ENCODE measurements at places on chromosomes 11 and 22.

- DNase-seq: no peak
Measured at GRCh38 chr11:92916299-92916698, 53.2 kb upstream of the MTNR1B start.

- no peak for DNase-seq
Measured at GRCh38 chr11:3904228-3904627, 48.8 kb downstream of the STIM1 start.

- DNase-seq: no peak
Measured at GRCh38 chr22:36840106-36840505, 20.7 kb upstream of the NCF4 start.

- no peak for DNase-seq
Measured at GRCh38 chr22:50190941-50191741, 5.4 kb downstream of the TRABD start.

DNA sequence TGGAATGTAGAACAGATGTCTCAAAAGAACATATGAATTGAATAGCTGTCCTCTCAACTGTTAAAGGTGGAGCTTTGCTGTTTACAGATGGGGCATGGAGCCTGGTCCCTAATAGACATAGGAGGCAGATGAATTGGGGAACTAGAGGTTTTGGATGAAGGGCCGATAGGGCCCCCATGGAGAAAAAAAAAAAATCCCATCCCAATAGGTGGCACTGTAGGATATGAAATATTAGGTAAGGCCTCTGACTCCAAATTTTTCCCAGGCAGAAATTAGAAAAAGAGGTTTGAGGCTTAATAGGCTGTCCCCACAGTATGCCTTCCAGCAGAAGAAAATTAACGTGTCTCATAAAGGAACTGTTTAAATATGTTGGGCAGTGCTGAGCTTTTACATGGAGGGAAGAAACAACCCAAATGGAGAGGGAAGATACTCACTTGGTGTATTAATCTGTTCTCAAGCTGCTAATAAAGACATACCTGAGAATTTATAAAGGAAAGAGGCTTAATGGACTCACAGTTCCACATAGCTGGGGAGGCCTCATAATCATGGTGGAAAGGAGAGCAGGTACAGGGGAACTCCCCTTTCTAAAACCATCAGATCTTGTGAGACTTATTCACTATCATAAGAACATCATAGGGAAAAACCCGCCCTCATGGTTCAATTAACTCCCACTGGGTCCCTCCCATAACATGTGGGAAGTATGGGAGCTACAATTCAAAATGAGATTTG is 30.1 kb upstream of the TMEM45B start:
- DNase-seq: no peak

- no peak for DNase-seq
Measured at GRCh38 chr11:125132596-125132995, 21.2 kb upstream of the TMEM218 start.

Measured in NCI-H1417 treated with DMSO at 0.1 percent for 48 hours (cell line).